Mucosa of descending colon (tissue), 3 donors: ENCODE measurements at places on chromosomes 5 and 9. TPM values are rescaled to one million over a fixed set of nuclear protein-coding genes. Genes with fewer than 3 reads are reported as not detected.

GNAQ gene
- total RNA-seq: 95.9 TPM

TBC1D9B gene
- 115 TPM for total RNA-seq

LCP2 gene
- total RNA-seq: 13.5 TPM

JADE2 gene
- 31.9 TPM for total RNA-seq

RGS7BP gene
- 1.6 TPM for total RNA-seq

ELAVL2 gene
- total RNA-seq: 1.2 TPM

CCL27 gene
- total RNA-seq: not detected

WHRN gene
- total RNA-seq: 2.8 TPM

SPINK1 gene
- total RNA-seq: 273 TPM

TAF1L gene
- not detected for total RNA-seq

MYMK gene
- not detected for total RNA-seq

SLC6A19 gene
- total RNA-seq: 29.2 TPM

DOLK gene
- 8.7 TPM for total RNA-seq

GRXCR2 gene
- not detected for total RNA-seq

SGCD gene
- total RNA-seq: 1.2 TPM

DOCK2 gene
- total RNA-seq: 7.2 TPM

LRRC19 gene
- 45.1 TPM for total RNA-seq

MOB3B gene
- 34.6 TPM for total RNA-seq

GABRA1 gene
- total RNA-seq: not detected

SLC34A3 gene
- not detected for total RNA-seq

LCN1 gene
- not detected for total RNA-seq

HTR4 gene
- total RNA-seq: 18.8 TPM

RLN2 gene
- total RNA-seq: 0.58 TPM

MED10 gene
- 44.9 TPM for total RNA-seq

PTGER4 gene
- 38.5 TPM for total RNA-seq

FNBP1 gene
- 40.9 TPM for total RNA-seq
